OCI-M1 (cell line): ENCODE measurements at places on chromosomes 13 and 19.

GRCh38 chr13:84315527-84315926 lies 433.3 kb upstream of the SLITRK1 start:
- no peak for DNase-seq

GRCh38 chr13:49627831-49628652 lies at the start of gene ARL11:
Gene ARL11, plus strand, starts transcription at chr13:49628507. Its CDS starts 1,941 bp downstream, at chr13:49630448.
- peak; percentile 95 for DNase-seq

DNA sequence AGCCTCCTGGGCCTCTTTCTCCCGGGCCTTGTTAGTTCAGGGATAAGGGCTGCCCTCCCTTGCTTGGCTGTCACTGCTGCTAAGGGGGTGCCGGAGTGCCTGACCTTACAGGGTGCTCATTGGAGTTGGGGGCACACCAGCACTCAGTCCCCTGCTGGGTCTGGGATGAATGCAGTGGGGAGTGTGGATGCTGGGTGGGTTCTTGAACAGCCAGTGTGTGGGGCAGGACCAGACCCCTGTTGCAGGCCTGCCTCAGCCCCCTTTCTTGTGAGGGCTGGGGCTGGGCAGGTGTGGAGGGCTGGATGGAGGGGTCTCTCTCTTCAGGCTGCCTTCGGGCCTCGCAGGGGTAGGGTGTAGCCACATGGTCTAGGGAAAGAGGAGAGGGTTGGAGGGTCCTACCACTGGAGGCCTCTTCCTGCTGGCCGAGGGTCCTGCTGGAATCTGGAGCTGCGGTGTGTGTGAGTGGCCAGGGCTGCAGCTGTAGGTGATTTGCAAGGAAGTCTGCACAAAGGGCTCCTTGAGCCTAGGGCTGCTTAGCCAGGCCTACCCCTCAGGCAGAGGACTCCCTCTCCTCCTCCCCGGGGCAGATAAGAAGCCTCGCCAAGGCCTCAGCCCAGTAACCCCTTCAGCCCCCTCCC lies 3.2 kb downstream of the CEBPA start:
- no peak for DNase-seq

DNA sequence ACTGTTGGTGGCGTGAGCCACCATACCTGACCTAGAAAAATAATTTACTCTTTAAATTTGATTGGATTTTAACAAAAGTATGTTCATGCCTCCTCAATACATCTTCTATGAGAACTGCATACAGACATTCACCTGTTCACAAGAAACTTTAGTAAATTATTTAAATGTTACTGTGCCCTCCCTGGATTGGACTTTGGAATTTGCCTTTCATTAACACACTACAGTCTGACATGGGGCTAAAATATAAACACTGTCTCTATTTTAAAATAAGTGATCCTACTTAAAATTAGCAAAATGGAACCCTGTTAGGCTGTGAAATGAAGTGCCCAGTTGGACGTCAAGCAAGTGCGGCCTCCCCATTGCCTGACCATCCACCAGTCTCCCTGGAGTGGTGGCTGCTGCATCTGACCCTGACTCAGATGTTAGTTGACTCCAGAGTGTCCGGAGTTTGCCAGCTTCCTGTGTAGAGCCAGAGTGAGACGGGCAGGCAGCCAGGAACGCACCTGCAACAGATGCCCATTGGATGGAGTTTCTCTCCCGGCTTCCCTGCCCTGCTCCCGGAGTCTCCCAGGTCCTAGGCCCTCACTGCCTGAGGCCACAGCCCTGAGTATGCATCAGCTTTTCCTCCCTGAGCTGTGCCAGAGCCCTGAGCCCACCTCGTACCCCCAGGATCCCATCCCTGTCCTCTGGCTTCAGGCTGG lies 45.9 kb upstream of the ATP11A start:
- DNase-seq: no peak

DNA sequence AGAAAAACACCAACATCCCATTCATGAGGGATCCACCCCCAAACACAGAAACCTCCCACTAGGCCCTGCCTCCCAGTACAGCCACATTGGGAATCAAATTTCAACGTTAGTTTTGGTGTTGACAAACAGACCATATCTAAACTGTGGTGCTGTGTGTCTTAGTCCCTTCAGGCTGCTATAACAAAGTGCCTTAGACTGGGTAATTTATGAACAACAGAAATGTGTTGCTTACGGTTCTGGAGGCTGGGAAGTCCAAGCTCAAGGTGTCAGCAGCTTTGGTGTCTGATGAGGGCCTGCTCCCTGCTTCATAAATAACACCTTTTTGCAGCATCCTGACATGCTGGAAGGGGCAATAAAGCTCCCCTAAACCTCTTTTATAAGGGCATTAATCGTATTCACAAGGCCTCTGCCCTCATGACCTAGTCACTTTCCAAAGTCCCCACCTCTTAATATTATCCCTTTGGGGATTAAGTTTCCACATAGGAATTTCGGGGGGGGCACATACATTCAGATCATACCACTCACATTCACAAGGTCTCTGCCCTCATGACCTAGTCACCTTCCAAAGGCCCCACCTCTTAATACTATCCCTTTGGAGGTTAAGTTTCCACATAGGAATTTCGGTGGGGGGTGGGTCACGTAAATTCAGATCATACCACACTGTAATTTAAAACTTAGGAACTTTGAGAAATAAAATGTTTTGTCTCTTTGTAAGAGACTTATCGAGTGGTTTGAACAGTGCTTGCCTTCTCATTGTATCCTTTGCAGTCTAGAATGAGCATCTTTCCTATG lies 27.5 kb downstream of the ZNF507 start:
- no peak for DNase-seq

GRCh38 chr19:42942187-42942789 lies 5.3 kb upstream of the PSG7 start:
- peak; percentile 46 for DNase-seq

- DNase-seq: peak; percentile 20
Measured at GRCh38 chr19:17718550-17718946, 732 bp upstream of the MAP1S start.

DNA sequence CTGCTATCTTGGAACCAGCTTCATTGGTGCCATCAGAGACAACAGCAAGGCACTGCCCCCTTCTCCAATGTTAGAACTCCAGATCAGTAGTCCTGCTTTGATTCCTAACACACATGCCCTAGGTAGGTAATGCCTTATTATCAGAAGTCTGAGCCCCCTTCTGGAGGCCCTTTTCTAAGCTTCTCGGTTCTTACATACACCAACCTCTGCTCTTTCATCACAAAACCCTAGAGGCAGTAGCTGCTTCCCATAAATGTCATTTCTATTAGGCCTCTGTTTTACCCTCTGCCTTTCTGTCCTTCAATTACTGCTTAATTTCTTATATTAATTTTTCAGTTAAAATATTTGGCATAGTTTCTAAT lies 65.3 kb upstream of the KLHL1 start:
- no peak for DNase-seq

- peak; percentile 58 for DNase-seq
Measured at GRCh38 chr13:33388286-33388998, 102.9 kb upstream of the STARD13 start.

GRCh38 chr19:9076901-9077300 lies 10.0 kb upstream of the OR1M1 start:
- no peak for DNase-seq

DNA sequence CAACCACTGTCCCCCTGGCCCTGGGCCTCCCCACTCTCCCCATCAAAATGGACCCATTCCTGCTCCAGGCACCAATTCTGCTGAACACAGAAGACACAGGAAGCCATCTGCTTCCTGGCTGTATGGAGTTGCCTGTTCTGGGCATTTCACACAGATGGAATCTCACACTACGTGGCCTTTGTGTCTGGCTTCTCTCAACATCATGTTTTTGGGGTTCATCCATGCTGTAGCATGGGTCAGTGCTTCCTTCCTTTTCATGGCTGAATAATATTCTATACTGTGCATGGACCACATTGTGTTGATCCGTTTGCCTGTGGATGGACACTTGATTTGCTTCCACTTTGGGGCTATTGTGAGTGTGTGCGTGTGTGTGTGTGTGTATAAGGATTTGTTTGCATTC lies 15.0 kb upstream of the KLF2 start:
- DNase-seq: no peak

DNA sequence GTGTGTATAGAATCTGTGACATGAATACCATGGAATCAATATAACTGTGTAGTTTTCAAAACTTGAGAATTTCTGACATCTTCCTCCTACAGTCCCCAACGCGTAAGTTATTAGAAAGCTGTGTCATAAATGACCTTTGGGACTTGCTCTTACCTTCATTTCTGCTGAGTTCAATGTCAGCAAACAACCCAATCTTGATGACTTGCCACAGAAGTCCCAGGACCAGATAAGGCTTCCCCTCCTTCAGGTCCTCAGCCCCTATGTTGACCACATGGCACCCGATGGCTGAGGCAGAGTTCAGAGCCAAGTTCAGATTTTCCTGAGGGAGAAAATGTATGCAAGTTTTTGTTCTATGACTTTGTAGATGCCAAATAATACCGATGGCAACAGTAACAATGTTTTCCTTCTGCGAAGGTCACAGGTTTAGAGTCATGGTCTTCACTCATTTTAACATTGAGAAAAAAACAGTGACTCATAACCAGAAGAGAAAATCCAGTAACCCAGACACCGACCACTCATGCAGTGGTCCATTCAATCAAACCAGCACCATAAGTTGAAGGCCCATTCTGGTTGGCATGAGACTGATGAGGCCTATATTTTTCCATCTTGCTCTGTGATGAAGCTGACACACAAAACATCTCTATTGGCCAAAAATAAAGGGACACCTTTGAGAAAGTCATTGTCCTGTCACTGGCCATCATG lies 29.2 kb downstream of the LCP1 start:
- DNase-seq: no peak

- DNase-seq: no peak
Measured at GRCh38 chr19:12606796-12607195, 3.8 kb downstream of the ZNF490 start.

DNA sequence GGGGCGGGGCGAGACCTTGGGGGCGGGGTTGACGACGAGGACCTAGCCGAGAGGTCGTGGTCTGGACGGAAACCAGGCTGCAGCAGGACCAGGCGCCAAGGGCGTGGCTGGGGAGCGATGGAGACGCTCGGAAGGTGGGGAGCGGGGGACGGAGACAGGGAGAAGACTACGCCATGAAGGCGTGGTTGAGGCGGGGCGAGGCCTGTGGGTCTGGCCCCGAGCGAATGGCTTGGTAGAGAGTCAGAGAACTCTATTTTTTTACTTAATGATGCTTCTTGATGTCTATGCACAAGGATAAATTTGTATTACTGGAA lies 674 bp upstream of the FBXL12 start:
- DNase-seq: no peak

GRCh38 chr13:113860051-113860664 lies 3.7 kb downstream of the GAS6 start:
- no peak for DNase-seq

GRCh38 chr13:80386002-80386401 lies 45.1 kb upstream of the SPRY2 start:
- DNase-seq: no peak

GRCh38 chr13:101325423-101325822 lies 90.9 kb downstream of the NALCN start:
- no peak for DNase-seq

GRCh38 chr13:75440100-75440499 lies 41.9 kb downstream of the TBC1D4 start:
- peak; percentile 92 for DNase-seq

GRCh38 chr13:32804673-32805230 lies 211.5 kb upstream of the KL start:
- DNase-seq: no peak

DNA sequence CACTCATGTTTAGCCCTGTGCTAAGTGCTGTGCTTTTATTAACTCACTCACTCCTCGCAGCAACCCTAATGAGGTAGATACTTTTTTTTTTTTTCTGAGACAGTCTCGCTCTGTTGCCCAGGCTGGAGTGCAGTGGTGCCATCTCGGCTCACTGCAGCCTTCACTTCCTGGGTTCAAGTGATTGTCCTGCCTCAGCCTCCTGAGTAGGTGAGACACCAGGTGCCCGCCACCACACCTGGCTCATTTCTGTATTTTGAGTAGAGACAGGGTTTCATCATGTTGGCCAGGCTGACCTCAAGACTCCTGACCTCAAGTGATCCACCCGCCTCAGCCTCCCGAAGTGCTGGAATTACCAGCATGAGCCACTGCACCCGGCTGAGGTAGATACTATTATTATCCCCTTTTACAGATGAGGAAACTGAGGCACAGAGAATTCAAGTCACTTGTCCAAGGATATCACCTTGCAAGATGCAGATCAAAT lies 2.5 kb downstream of the ITPKC start:
- DNase-seq: no peak

DNA sequence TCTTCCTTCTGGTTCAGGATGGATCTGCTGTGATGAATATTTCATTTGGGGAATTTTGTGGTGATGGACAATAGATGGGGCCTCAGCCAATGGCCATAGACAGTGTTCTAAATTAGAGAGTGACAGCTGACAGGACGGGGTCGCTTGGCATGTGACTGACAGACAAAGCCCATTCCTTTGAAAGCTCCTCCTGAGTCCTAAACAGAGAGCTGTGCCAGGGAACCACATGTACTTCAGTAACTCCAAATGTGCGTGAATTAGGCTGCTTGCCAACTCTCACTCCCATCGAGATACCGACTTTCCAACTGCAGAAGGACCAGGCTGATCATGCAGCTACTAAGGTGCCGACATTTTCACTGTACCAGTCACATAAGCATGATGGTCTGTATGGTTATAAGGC lies 187.7 kb downstream of the SHISA2 start:
- no peak for DNase-seq

- DNase-seq: peak; percentile 69
Measured at GRCh38 chr19:17681505-17682125, 6.5 kb downstream of the UNC13A start.

- DNase-seq: no peak
Measured at GRCh38 chr19:15469513-15470297, 5.4 kb upstream of the RASAL3 start.

DNA sequence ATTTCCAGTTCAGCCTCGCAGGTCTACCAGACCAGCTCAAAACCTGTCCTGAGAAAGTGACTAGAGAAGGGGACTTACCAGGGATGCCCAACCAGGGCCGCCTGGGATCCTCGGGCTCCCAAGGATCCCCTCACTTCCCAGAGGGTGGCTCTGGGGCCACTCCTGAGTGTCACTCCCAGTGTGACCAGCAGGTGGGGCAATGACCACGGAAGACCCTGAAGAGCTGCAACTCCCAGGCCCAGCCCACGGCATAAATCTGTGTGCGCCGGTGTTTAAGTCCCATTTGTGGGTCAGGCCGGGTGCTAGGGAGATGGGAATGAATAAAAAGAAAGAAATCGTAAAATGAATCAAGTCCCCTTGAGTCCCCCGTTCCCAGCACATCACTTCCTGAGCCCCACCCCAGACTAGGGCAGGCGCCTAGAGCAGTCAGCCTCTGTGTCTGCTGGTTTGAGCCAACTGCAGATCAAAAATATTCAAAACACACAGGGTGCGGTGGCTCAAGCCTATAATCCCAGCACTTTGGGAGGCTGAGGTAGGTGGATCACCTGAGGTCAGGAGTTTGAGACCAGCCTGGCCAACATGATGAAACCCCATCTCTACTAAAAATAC lies 10.7 kb downstream of the PTGIR start:
- peak; percentile 90 for DNase-seq
